ENCODE measurements at places on chromosomes 12 and 14.

GRCh38 chr12:49716553-49716952 is 9.3 kb upstream of the FMNL3 start:
- DNase-seq, result no peak

DNA sequence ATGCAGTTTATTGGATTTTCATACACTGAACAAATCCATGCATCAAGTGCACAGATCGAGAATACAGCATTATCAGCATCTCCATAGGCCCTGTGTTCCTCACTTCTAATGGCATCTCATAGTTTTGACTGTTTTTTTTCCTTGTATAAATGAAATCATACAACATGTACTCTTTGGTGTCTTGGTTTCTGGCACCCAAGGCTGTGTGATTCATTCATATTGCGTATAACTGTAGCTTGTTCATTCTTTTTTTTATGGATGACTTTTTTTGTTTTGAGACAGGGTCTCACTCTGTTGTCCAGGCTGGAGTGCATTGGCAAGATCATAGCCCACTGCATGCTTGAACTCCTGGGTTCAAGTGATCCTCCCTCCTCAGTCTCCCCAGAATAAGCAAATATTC is 14.3 kb downstream of the RASSF8 start:
- no peak for DNase-seq

GRCh38 chr14:23370221-23370620 is 2.4 kb upstream of the IL25 start:
- DNase-seq, result no peak

DNA sequence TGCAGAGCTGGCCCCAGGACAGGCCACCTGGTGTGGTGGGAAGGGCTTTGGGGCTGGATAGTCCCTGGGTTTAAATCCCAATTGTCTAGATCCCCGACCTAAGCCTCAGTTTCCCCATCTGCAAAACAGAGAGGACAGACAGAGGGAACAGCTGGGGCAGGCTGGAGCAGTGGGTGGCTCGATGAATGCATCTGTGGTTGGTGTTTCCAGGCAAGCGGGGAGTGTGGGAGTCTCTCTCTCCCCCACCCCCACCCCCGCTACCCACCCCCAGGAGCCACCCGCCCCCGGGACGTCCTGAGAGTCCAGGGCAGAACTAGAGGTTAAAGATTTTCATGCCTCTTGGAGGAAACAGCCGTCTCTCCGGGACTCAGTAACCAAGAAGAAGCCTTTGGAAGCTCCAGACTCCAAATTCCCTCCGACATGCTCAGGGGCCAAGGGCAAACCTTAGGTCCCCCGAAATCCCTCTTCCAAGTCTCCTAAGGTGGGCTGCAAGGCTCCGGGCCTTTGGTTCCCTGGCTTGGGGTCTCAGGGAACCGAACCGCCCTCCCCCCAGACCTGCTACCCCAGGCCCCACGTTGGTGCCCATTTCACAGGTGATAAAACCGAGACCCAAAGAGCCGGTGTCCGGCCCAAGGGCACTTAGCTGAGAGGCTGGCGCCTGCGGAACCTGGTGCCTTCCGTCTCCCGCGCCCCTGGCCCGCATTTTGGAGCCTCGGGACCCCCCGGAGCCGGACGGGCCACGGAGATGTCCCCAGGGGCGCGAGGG is 474 bp downstream of the TRPV4 start:
- DNase-seq, result peak; percentile 22

DNA sequence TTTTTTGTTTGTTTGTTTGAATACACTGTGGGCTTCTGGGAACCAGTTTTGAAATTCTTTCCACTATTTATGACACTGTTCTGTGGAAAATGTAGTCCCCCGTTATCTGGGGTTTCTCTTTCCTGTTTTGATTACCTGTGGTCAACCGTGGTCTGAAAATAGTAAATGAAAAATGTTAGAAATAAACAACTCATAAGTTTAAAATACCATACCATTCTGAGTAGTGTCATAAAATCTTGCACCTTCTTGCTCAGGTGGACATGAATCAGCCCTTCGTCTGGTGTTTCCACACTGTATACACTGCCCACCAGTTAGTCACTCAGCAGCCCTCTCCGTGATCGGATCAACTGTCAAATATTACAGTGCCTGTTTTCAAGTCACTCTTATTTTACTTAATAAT is 5.1 kb upstream of the PAPOLA start:
- no peak for DNase-seq

GRCh38 chr14:69818758-69819191 is 21.7 kb upstream of the SLC10A1 start:
- DNase-seq, result peak; percentile 95

DNA sequence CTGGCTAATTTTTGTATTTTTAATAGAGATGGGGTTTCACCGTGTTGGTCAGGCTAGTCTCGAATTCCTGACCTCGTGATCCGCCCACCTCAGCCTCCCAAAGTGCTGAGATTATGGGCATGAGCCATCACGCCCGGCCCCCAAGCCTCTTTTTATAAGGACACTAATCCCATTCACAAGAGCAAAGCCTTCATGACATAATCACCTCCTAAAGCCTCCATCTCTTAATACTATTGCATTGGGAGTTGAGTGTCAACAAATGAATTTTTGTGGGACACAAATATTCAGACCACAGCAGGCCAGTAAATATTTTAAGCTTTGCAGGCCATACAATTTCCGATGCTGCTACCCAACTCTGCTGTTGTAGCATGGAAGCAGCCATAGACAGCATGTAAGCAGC is 10.9 kb downstream of the RNF212B start:
- no peak for DNase-seq

DNA sequence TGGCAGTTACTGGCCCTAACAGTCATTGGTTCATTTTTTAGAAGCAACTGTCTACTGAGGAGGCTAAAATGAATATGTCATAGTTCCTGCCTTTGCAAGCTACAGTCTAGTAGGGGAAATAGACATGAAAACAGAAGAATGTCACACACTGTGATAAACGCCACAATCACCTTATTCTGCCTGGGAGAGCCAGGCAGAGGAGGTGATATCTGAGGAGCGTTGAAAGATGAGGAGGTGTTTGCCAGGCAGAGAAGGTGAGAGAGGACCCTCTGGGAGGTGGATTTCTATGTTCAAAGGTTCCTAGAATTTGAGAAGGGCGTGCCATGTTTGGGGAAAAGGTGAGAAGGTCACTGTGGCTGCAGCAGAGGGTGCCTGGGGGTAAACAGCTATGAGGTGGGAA is 185.7 kb downstream of the PAX9 start:
- no peak for DNase-seq

DNA sequence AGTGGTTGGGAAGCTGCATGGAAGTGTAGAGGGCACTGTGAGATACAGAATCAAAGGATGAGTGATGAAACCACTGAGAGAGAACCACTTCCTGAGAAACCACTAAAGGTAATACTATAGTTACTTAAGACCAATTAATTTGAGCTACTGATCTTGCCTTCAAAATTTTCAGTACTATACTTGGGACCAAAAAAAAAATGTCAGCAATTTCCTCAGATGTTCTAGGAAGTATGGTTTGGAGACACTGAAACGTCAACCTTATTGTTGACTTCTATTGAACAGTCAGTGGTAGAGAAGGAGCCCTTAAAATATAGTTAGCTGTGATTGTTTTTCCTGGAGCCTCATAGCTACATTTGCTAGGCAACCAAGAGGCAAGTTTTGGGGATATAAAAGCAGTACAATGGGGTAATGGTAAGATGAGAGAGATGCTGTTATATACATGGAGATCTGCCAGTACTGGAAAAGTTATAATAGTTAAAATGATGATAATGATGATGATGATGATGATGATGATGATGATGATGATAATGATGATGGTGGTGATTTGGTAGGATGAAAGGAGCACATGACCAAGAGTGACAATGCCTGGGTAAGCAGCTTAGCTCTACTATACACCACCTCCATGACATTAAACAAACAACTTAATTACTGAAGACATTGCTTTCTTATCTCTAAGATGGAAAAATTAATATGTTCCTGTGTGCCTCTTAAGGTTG is 300.9 kb upstream of the G2E3 start:
- no peak for DNase-seq

- no peak for DNase-seq
Observed at GRCh38 chr12:77963576-77964178, 133.0 kb downstream of the NAV3 start.

DNA sequence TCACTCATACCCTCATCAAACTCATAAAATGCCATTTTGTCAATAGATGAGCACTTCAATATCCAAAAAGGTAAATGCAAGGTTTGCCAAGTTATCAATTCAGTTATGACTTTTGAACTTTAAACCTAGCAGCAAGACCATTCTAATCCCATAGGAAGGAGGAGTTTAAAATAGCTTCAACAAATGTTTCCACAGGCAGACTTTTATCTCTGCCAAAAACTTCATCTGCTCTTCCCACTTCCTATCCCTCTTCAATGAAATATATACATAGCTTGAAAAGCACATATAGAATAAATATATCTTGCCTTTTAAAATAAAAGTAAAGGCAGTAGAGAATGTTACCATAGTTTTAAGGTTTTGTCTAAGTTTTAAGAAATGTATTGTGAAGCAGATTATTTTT is 1749.1 kb upstream of the SEL1L start:
- no peak for DNase-seq

DNA sequence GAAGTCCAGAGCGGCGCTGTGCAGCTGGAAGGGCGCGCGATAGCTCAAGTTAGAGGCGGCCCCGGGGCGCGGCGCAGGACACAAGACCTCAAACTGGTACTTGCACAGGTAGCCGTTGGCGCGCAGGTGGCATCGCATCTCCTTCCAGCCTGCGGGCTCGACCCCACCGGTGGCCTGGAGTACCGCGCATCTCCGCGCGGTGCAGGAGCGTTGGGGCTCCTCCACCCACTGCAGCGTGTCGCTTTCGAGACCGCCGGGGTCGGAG is 553 bp downstream of the CLEC14A start:
- DNase-seq, result no peak

GRCh38 chr12:26010293-26010821 is 51.9 kb downstream of the RASSF8 start:
- no peak for DNase-seq

DNA sequence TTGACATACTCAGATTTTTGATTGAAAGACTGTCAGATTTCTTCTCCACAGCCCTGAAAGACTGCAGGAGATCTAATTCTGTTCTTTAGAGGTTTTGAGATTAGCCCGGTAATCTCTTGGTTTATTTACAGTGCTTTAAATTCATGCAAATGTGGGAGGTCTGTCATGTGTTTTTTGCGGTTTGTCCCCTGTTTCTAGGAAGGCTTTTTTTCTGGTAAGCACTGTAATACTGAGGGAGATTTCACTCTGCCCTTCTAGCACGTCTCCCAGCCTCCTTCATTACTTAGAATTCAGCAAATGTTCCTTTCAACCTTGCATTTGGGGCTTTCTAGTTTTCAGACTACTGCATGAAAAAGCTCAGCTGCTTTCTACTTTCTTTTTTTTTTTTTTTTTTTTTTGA is 31.1 kb downstream of the GPHN start:
- no peak for DNase-seq

DNA sequence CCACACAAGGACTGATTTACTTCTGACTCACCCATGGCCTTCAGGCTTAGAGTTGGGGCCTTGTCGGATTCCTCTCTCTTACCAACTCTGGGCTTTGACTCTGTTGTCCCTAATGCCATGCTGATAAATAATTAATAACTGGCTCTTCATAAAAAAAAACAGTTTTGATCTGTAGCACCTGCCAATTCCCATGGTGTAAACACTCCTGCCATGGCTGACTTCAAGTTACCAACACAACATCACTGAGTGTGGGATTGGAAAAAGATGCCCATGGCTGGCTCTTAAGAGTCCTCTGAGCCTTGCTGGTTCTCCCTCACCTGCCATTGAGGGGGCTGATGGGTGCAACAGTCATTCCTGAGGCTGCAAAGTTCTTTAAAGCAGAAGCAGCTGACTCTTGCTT is 104.8 kb downstream of the KIF26A start:
- no peak for DNase-seq

DNA sequence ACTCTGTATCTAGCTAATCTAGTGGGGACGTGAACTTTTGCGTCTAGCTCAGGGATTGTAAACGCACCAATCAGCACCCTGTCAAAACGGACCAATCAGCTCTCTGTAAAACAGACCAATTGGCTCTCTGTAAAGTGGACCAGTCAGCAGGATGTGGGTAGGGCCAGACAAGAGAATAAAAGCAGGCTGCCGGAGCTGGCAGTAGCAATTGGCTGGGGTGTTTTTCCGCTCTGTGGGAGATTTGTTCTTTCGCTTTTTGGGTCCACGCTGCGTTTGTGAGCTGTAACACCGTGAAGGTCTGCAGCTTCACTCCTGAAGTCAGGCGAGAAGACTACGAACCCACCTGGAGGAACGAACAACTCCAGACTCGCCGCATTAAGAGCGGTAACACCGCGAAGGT is 76.5 kb downstream of the SPRING1 start:
- no peak for DNase-seq

DNA sequence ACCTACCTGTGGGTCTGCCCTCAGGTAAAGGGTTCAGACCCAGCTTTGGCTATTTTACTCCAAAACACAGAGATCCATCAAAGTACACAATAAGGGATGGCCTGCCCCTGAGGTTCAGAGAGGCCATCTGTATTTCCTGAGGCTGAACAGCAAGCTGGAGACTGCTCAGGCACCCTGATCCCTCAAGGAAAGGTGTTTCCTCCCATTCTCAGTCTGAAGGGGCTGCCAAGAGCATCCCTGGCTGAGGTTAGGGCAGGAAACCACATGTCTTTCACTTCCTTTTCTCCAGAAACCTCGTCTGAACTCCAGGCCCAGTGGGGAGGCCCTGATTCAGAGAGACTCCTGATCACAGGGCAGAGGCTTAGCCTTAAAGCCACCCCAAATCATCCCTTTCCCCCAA is 1.5 kb downstream of the RILPL1 start:
- DNase-seq, result no peak

- no peak for DNase-seq
Observed at GRCh38 chr12:4084573-4084972, 189.0 kb upstream of the CCND2 start.

GRCh38 chr14:59241121-59241520 is 52.7 kb downstream of the DAAM1 start:
- DNase-seq, result no peak

DNA sequence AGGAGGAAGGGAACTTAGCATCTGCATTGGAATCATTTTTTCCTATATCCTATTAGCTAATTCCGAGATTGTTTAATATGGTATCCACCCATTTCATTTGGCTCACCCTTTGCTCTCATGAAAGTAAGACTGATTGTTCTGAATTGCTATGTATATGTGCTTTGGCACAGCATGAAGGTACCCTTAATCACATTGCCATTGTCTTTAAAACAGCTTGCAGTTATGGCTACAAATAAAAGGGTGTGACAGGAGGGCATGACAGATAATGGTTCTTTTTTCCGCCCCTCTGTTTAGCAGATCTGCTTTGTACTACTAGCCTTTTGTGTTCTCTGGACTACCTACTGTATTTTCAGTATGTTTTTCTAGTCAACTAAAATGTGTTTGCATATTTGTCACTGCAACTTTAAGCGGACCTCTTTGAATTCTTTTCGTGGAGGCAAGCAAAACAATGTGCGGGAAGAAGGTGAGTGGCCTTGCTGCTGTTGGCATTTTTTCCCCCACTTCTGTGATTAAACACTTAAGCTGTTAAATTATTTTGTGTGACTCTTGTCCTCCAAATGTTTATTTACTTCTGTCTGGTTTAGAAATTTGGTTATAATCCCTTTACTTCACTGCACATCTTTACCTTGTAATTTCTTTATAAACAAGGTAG is 35.8 kb downstream of the FBXO34 start:
- no peak for DNase-seq

- no peak for DNase-seq
Observed at GRCh38 chr14:37186865-37187264, 10.9 kb upstream of the MIPOL1 start.

GRCh38 chr12:750366-751191 is 1.8 kb upstream of the WNK1 start:
- DNase-seq, result peak; percentile 20

Data from eye (tissue), 1 donor.